ENCODE measurements at places on chromosomes 5 and 9.

DNA sequence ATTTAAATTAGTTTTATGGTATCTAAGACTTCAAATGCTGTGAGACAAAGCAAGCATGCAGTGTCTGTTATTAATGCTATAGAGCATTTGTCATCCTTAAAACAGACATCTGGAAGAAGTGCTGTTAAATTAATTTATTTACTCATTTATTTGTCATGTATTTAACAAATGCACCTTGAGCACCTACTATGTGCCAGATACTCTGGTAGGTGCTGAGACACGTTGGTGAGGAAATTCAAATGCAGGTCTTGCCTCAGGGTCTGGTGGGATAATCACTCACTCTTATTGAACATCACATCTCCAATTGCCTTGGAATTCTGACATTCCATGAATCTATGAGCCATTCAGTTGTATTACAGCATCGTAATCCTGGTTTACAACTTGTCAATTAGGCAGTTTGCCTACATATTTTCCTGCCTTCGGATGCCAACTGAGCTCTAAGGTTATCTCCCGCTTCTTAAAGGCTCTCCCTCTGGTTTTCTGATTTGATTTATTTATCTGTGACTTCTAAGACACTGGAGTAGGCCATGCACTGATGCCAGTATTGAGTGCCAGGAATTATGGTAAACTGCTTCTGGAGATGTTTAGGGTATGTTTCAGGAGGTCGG lies 56.0 kb upstream of the RPS23 start:
- DNase-seq, result no peak

- no peak for DNase-seq
These were observed 60.2 kb downstream of the CRB2 start for GRCh38 chr9:123416176-123416575.

- no peak for DNase-seq
These were observed 101.7 kb downstream of the LMNB1 start for GRCh38 chr5:126878634-126879033.

GRCh38 chr5:37637165-37637845 lies 202.5 kb downstream of the GDNF start:
- no peak for DNase-seq

DNA sequence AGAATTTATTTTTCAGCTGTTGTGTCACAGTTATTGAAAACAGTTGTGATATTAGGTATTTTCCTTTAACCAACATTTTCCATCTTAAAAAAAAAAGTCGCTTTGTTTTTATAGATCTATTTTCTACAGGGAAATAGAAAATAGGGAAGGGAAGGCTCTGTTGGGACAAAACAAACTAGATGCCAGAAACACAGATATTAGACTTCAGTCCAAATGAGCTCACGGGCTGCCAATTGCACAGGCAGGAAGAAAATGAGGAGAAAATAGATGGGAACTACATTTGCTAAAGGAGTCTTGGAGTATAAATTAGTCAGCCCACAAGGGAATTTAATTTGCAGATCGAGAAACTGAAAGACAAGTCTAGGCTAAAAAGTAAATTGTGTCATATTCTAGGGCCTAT lies 21.4 kb upstream of the ISOC1 start:
- no peak for DNase-seq

DNA sequence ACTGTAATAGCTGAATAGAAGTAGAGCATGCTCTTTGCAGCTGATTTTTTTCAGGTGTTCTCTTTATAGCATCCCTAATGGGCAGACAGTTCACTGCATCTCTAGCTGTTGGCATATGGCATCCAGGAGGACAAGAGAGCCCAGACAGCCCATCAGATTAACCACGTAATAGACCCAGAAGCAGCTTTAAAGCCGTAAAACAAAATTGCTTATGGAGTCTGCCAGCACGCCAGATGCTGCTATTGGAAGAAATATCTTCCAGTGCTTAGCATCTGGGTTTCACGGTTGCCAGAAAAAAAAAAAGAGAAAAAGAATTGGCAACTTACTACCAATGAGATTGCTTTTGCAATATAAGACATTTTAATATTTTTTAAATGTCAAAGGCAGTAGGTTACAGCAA lies 869.4 kb upstream of the NUDT12 start:
- DNase-seq, result no peak

- no peak for DNase-seq
These were observed 24.9 kb upstream of the SLC25A51 start for GRCh38 chr9:37928552-37929430.

- DNase-seq, result peak; percentile 46
These were observed 3.0 kb upstream of the HRCT1 start for GRCh38 chr9:35903049-35903448.

- DNase-seq, result no peak
These were observed 785 bp upstream of the P4HA2 start for GRCh38 chr5:132228241-132229035.

DNA sequence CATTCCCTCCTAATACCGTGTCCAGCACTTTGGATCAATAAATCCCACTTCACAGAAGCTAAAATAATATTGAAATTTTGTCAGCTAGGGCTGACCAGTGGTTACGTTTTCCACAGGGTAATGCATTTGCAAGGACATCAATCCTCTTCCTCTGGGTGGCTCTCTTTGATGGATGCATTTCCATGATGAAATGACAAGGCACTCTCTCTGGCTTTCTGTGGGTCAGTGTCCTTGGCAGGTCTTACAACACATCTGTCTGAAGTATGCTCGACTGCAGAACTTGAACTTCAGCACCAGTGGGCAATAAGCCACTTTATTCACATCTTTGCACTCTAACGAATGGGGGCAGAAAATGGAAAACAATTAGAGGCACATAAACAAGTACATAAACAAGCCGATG lies 330.1 kb downstream of the ADAMTS6 start:
- DNase-seq, result no peak

DNA sequence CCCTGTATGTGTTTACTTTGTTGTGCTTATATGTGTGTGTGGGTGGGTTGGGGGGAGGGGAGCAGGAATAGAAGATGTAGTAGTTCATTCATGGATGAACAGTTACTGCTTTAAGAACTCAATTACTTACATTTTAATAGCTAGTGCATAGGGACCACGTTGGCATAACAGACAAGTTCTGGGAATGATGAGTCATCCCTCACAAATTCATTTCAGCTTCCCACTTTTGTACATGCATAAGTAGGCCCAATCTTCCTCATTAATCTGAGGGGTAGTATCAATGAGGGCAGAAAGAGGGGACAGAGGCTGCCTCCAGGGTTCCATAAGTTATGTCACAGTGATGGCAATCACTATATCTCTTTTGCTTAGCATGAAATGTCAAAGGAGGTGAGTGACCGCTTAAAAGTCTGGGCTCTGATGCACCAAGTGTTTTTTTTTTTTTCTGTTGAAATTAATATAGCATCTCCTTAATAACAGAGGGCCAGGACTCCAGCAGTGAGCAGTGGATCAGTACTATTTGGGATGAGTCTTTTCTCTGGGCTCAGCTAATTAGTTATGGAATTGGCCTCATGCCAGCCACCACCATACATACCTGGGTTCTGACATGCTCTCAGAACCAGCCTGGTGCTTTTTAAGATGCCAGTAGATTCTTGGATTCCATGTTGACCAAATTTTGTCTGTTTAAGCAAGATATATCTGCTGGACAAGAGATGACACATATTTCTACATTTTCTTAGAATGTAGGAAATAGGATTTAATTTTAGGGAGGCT lies 37.1 kb downstream of the PRDM6 start:
- no peak for DNase-seq

DNA sequence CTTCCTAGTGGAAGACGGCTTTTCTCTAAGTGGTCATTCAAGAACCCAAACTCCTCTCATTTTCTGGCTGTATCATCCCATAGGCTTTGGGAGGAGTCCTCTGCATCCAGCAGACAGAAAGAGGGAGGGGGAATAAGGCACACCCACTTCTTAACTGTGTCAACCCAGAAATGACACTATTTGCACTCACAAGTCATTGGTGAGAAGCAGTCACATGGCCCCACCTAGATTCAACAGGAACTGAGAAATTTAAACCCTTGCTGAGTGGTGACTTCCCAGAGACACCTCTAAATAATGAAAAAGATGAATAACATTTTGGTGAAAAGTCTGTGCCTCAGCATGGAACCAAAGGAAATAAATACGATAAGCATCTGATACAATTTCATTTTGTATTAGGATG lies 120.0 kb downstream of the MCTP1 start:
- no peak for DNase-seq

- DNase-seq, result no peak
These were observed 155.7 kb downstream of the C9orf50 start for GRCh38 chr9:129464972-129465833.

DNA sequence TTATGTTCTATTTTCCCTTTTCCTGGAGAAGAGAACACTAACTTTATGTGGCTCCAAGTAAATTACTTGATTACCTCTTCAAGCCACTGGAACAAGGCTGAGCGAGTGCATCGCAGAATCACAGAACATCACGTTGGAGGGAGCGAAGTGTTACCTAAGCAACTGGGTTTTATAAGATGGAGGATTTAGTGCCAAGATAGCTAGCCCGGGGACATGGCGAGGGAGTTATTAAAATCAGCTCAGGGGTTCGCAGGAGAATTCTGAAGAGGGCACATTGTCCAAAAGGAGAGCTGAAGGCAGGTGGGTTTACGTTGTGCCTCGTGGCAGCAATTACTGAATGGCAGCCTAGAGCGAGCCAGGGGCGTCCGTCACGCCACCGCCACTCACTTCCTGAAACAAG lies 563.2 kb upstream of the ADAMTS16 start:
- no peak for DNase-seq

- no peak for DNase-seq
These were observed 341 bp downstream of the MXD3 start for GRCh38 chr5:177311392-177311722.

GRCh38 chr5:158722940-158723339 lies 376.8 kb downstream of the EBF1 start:
- DNase-seq, result no peak

DNA sequence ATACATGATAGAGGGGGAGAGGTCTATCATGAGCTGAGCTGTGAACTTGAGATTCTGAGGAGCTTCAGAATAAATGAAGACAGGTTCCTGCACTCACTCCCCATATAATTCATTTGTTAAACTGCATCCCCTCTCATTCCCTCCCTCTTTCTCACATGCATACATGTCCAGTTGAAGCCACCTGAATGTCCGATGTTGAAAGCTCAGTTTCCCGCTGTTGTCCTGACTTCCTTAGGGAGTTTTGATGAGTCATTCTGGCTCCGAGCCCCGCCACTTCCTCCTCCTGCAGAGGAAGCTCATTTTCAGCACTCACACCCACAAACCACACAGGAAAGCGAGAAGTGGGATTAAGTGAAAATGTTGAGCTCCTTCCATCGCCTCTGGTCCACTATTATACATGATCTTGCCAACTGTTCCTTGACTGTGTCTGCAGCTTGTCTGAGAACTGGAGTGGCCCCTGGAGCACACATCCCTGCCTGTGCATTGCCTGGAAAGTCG lies 121.2 kb downstream of the CEMIP2 start:
- DNase-seq, result no peak

DNA sequence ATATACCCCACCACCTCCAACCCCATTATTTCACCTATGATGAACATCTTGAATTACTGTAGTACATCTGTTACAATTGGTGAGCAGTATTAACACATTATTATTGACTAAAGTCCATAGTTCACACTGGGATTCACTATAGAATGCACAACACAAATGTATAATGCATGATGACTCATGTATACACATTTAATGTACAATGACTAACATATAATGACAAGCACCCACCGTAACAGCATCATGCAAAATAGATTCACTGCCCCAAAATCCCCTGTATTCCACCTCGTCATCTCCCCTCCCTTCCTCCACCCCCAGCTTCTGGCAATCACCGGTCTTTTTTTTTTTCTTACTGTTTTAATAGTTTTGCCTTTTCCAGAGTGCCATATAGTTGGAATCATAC lies 47.1 kb upstream of the NEK6 start:
- DNase-seq, result no peak

GRCh38 chr5:43601454-43602260 lies 1.3 kb upstream of the NNT start:
- peak; percentile 18 for DNase-seq

DNA sequence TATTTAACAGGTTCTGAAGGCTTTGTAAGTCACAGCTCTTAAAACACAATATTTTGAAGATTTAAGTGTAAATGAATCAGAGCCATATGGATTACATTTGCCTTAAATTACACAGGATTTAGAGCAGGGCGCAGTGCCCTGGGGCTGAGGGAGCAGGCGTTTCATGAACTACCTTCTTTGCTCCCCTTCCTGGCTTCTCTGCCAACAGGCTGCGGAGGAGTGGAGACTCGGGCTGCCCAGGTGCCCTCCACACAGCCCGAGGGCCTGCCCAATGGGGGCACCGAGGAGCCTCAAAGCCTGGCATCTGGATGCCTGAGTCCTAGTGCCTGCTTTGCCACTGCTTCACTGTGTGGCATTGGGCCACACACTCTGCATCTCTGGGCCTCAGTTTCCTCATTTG lies 90.6 kb upstream of the HAND1 start:
- no peak for DNase-seq

DNA sequence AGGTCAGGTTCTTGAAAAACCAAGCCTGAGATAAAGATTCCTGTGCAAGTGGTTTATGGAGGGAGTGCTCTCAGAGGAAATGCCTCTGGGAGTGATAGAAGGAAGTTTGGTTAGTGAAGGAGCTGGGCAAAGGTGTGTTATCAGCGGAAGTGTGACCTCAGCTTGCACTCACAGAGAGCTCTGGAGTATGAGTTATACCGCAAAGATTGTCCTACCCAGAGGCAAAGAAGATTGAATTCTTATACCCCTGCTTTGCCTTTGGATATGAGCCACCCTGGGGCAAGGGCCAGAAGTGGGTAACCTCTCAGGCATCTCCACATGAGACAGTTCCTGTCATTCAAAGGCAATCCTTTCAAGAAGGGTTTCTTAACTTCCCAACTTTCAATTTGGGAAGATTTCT lies 145.6 kb downstream of the MUSK start:
- DNase-seq, result no peak

DNA sequence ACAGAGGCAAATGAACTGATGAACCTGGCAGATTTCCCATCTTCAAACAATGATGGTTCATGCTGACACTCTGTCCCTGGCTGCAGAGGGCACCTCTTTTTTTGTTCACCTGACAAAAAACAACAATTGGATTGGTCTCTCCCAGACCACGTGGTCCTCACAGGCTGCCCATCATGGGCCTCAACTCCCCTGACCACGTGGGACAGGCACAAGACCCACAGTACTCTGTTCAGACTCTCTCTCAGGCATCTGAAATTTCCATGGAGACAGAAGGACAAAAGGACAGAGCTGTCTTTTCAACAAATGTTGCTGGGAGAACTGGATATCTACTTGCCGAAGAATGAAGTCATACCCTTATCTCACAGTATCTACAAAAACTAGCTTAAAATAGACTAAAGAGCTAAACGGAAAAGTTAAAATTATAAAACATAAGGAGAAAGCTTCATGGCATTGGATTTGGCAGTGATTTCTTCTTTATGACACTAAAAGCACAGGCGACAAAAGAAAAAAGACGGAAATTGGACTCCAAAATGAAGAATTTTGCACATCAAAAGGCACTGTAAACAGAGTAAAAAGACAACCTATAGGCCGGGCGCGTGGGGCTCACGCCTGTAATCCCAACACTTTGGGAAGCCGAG lies 12.2 kb upstream of the DRD1 start:
- DNase-seq, result no peak
